ENCODE measurements at places on chromosomes 7 and 10. TPM values are rescaled to one million over a fixed set of nuclear protein-coding genes. Genes with fewer than 3 reads are reported as not detected.

The OR2A12 gene
- total RNA-seq, result not detected

The GIMAP8 gene
- 9.6 TPM for total RNA-seq

The HOXA3 gene
- total RNA-seq, result not detected

The CCDC3 gene
- 0.18 TPM for total RNA-seq

The RNF148 gene
- total RNA-seq, result not detected

The PTN gene
- total RNA-seq, result not detected

The RBP4 gene
- total RNA-seq, result not detected

The PAOX gene
- total RNA-seq, result 3.0 TPM

The KLF14 gene
- not detected for total RNA-seq

The ANXA7 gene
- 94.6 TPM for total RNA-seq

The CYP3A7 gene
- total RNA-seq, result not detected

The EGR2 gene
- 53.9 TPM for total RNA-seq

DNA sequence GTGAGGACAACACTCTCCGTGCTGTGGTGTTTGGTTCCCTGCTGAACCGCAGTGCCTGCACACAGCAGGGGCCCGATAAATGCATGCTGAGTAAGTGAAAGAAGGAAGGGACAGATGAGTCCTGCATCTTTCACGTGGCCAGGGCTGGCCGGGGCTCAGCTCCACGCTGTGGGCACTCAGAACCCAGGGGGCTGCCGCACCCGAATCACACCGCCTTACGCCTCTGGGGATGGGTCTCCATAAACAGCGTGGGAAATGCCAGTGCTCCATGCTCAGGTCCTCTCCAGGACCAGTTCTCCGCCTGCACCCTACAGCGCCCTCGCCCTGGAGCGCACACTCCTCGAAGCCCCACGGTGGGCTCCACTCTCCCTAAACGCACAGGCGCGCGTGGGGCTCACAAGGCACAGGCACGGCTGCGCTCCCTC is 38.1 kb downstream of the RASGEF1A start:
- H3K4me3 ChIP-seq, result peak overlapping the region; percentile 61
- H3K4me1 ChIP-seq, result peaks cover 36% of the 10 kb centered on the region
- H3K36me3 ChIP-seq, result no peaks in the 10 kb centered on the region

- no peak for DNase-seq
- H3K4me3 ChIP-seq, result no peak overlapping the region
- no peak overlapping the region for H3K27ac ChIP-seq
- H3K36me3 ChIP-seq, result no peaks in the 10 kb centered on the region
- H3K27me3 ChIP-seq, result peaks cover 3% of the 10 kb centered on the region
Measured at GRCh38 chr7:26787701-26788100, 76.7 kb downstream of the SKAP2 start.

GRCh38 chr10:101120884-101121653 is 10.0 kb upstream of the TLX1 start:
- peak; percentile 66 for DNase-seq
- peaks cover 45% of the 10 kb centered on the region for H3K27me3 ChIP-seq
- H3K27ac ChIP-seq, result peak overlapping the region; percentile 90

DNA sequence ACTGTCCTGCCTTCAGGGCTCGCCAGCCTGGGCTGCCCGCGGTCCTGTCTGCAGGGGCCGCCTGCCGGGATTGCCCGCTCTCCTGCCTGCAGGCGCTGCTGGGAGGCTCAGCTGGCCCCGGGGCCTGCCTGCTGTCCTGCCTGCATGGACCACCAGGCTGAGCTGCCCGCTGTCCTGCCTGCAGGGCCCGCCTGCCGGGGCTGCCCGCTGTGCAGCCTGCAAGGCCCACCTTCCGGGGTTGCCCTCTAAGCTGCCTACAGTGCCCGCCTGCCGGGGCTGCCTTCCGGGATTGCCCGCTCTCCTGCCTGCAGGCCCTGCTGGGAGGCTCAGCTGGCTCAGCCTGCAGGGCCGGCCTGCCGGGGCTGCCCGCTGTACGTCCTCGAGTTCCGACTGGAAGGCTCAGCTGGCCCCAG is 164.4 kb downstream of the GLRX3 start:
- peaks cover 22% of the 10 kb centered on the region for H3K36me3 ChIP-seq
- peak; percentile 88 for DNase-seq
- H3K4me3 ChIP-seq, result peak overlapping the region; percentile 80
- H3K27me3 ChIP-seq, result no peaks in the 10 kb centered on the region
- H3K27ac ChIP-seq, result peak overlapping the region; percentile 55
- peaks cover 12% of the 10 kb centered on the region for H3K4me1 ChIP-seq

- H3K27me3 ChIP-seq, result no peaks in the 10 kb centered on the region
- no peak overlapping the region for H3K27ac ChIP-seq
- H3K4me1 ChIP-seq, result peaks cover 31% of the 10 kb centered on the region
- no peak overlapping the region for H3K4me3 ChIP-seq
- DNase-seq, result no peak
- H3K36me3 ChIP-seq, result peaks cover 32% of the 10 kb centered on the region
Measured at GRCh38 chr10:73480158-73480557, 15.7 kb downstream of the PPP3CB start.

DNA sequence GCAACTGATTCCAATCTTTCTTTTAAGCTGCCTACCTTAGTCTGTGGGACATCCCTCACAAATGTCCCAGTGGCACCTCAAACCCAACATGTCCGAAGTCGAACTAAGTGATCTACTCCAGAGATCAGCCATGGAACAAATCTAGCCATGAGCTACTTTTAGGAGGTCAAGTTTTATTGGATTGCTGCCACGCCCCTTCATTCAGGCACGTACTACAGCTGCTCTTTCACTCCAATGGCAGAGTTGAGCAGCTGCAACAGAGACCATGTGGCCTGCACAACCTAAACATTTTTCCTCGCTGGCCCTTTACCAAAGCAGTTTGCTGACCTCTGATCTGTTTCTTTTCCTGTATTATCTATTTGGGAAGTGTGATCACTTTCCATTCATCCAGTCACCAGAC is 192.4 kb upstream of the CDCA7L start:
- H3K4me1 ChIP-seq, result no peaks in the 10 kb centered on the region
- H3K36me3 ChIP-seq, result no peaks in the 10 kb centered on the region
- no peak overlapping the region for H3K4me3 ChIP-seq
- DNase-seq, result no peak
- H3K27me3 ChIP-seq, result peaks cover 6% of the 10 kb centered on the region

DNA sequence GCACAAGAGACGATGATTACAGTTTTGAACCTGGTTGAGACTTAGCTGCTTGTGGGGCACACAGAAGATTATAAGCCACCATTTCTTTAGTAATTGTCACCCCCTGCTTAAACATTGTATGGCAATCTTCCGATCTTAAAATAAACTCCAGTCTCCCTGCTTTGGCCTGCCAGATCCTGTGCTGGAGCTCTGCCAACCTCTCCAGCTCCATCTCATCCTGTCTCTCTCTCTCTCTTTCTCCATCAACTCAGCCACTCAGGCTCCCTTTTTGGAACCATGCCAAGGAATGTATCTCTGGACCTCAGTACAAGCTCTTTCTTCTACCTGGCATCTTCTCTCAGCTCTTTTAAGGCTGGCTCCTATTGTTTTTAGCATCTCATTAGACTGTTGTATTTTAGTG is 1053.2 kb downstream of the REEP3 start:
- DNase-seq, result no peak
- no peak overlapping the region for H3K27ac ChIP-seq
- no peaks in the 10 kb centered on the region for H3K4me1 ChIP-seq
- H3K27me3 ChIP-seq, result no peaks in the 10 kb centered on the region

DNA sequence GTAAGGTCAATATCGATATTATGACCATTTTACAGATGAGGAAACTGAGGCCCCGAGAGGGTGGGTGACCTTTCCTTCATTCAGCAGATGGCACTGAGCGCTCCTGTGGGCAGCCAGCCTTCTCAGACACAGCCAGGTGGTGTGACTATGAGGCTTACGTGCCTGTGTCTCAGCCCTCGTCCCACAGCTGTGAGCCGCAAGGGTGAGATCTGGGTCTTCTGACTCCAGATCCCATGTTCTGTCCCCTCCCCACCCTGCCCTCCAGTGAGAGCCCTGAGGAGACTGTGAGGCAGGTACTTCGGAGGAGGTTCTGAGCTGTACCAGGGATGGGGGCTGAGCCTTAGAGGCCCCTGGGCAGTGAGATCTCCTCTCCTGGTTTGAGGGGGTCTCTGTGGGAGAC is 613.8 kb upstream of the FOXK1 start:
- no peak for DNase-seq
- peaks cover 11% of the 10 kb centered on the region for H3K4me1 ChIP-seq
- no peaks in the 10 kb centered on the region for H3K36me3 ChIP-seq
- no peak overlapping the region for H3K27ac ChIP-seq
- no peaks in the 10 kb centered on the region for H3K27me3 ChIP-seq
- no peak overlapping the region for H3K4me3 ChIP-seq

GRCh38 chr10:64636461-64636860 is 1115.3 kb downstream of the REEP3 start:
- H3K36me3 ChIP-seq, result no peaks in the 10 kb centered on the region
- no peaks in the 10 kb centered on the region for H3K27me3 ChIP-seq
- H3K27ac ChIP-seq, result no peak overlapping the region
- no peak for DNase-seq
- H3K4me3 ChIP-seq, result no peak overlapping the region
- no peaks in the 10 kb centered on the region for H3K4me1 ChIP-seq

DNA sequence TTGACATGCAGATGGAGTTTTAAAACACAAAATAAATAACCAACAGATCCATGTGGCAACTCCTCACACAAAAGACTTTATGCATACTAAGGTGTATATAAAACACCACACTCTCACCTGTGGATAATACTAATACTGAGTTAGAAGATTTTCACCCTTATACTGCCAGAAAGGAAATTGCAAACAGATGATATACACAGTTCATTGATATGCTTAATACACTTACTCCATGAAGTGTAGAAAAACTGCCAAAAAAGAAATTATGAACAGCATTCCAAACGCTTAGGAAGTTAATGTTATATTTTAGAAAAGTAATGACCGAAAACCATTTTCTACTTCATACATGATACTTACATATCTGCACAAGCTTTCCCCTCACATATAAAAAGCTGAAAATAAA is 17.6 kb upstream of the SNX13 start:
- H3K36me3 ChIP-seq, result no peaks in the 10 kb centered on the region
- no peak for DNase-seq
- no peak overlapping the region for H3K27ac ChIP-seq
- peaks cover 6% of the 10 kb centered on the region for H3K27me3 ChIP-seq
- H3K4me3 ChIP-seq, result no peak overlapping the region

GRCh38 chr7:70355198-70356020 is 757.1 kb downstream of the AUTS2 start:
- H3K27ac ChIP-seq, result no peak overlapping the region
- peaks cover 9% of the 10 kb centered on the region for H3K4me1 ChIP-seq
- H3K27me3 ChIP-seq, result no peaks in the 10 kb centered on the region
- no peak for DNase-seq
- no peak overlapping the region for H3K4me3 ChIP-seq
- no peaks in the 10 kb centered on the region for H3K36me3 ChIP-seq

GRCh38 chr7:95845007-95845406 is 72.7 kb downstream of the DYNC1I1 start:
- H3K4me3 ChIP-seq, result no peak overlapping the region
- no peaks in the 10 kb centered on the region for H3K36me3 ChIP-seq
- no peaks in the 10 kb centered on the region for H3K4me1 ChIP-seq

- no peaks in the 10 kb centered on the region for H3K36me3 ChIP-seq
- H3K27ac ChIP-seq, result no peak overlapping the region
- no peaks in the 10 kb centered on the region for H3K27me3 ChIP-seq
Measured at GRCh38 chr7:144776447-144776846, 59.4 kb downstream of the TPK1 start.

- peaks cover 21% of the 10 kb centered on the region for H3K4me1 ChIP-seq
- H3K36me3 ChIP-seq, result no peaks in the 10 kb centered on the region
- H3K4me3 ChIP-seq, result no peak overlapping the region
- DNase-seq, result no peak
Measured at GRCh38 chr7:107785926-107786325, 17.1 kb downstream of the SLC26A3 start.

GRCh38 chr7:155455132-155455693 is 2.7 kb upstream of the EN2 start:
- no peaks in the 10 kb centered on the region for H3K36me3 ChIP-seq
- H3K27me3 ChIP-seq, result peaks cover 64% of the 10 kb centered on the region
- peaks cover 18% of the 10 kb centered on the region for H3K4me1 ChIP-seq
- no peak for DNase-seq
- H3K4me3 ChIP-seq, result no peak overlapping the region

- no peaks in the 10 kb centered on the region for H3K36me3 ChIP-seq
- H3K4me3 ChIP-seq, result no peak overlapping the region
- DNase-seq, result no peak
- no peaks in the 10 kb centered on the region for H3K4me1 ChIP-seq
- peaks cover 10% of the 10 kb centered on the region for H3K27me3 ChIP-seq
Measured at GRCh38 chr10:50927522-50928189, 42.2 kb upstream of the A1CF start.

DNA sequence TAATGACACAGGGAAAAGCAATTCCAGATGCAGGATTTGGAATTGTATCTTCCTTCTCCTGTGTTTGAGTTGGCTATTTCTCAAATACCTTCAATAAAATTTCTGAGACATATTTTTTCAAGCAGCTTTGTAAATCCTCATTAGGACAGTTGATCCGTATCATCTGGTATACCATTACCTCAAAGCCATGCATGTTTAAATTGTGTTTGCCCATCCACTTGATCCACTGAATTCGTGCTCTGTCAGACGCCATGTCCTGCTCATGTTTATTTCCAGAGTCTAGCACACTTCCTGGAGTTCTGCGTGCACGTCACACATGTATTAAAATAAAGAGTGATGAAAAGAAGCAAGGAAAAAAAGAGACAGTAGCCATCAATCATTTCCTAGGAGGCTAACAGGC is 141.8 kb upstream of the CDC14C start:
- H3K36me3 ChIP-seq, result no peaks in the 10 kb centered on the region
- H3K27ac ChIP-seq, result no peak overlapping the region
- peaks cover 4% of the 10 kb centered on the region for H3K4me1 ChIP-seq

GRCh38 chr7:92527300-92528187 is 776 bp downstream of the PEX1 start:
- peak overlapping the region; percentile 90 for H3K4me3 ChIP-seq
- no peaks in the 10 kb centered on the region for H3K27me3 ChIP-seq
- H3K4me1 ChIP-seq, result peaks cover 29% of the 10 kb centered on the region
- peak overlapping the region; percentile 92 for H3K27ac ChIP-seq
- peak; percentile 79 for DNase-seq
- peaks cover 12% of the 10 kb centered on the region for H3K36me3 ChIP-seq

GRCh38 chr7:74587435-74588126 is 69.9 kb upstream of the GTF2I start:
- H3K27ac ChIP-seq, result no peak overlapping the region
- no peak overlapping the region for H3K4me3 ChIP-seq
- H3K4me1 ChIP-seq, result no peaks in the 10 kb centered on the region

- no peaks in the 10 kb centered on the region for H3K36me3 ChIP-seq
- H3K4me1 ChIP-seq, result peaks cover 18% of the 10 kb centered on the region
- no peaks in the 10 kb centered on the region for H3K27me3 ChIP-seq
- peak overlapping the region; percentile 5 for H3K27ac ChIP-seq
- DNase-seq, result no peak
Measured at GRCh38 chr7:112398534-112398933, 51.7 kb upstream of the IFRD1 start.

DNA sequence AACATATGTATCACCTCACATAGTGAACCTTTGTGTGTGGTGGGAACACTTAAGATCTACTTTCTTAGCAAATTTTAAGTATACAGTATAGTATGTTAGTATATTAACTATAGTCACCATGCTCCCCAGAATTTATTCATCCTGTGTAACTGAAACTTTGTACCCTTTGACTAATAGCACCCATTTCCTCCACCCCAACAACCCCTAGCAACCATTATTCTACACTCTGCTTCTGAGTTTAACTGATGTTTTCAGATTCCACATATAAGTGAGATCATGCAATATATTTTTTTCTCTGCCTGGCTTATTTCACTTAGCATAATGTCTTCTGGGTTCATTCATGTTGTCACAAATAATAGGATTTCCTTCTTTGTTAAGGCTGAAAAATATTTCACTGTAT is 6.9 kb upstream of the VWDE start:
- DNase-seq, result no peak
- no peaks in the 10 kb centered on the region for H3K4me1 ChIP-seq
- no peaks in the 10 kb centered on the region for H3K27me3 ChIP-seq

All from activated CD4-positive, alpha-beta T cell treated with anti-CD3 and anti-CD28 coated beads for 36 hours (primary cell).